ENCODE measurements at places on chromosomes 1 and 21. TPM values are rescaled to one million over a fixed set of nuclear protein-coding genes. Genes with fewer than 3 reads are reported as not detected.

BCL10 gene
- 27.3 TPM for total RNA-seq

C1orf116 gene
- not detected for total RNA-seq

DYNLT5 gene
- total RNA-seq, result not detected

PCP4 gene
- not detected for total RNA-seq

FGR gene
- total RNA-seq, result 0.68 TPM

MYBPH gene
- not detected for total RNA-seq

BPNT1 gene
- total RNA-seq, result 27.7 TPM

NTRK1 gene
- 7.2 TPM for total RNA-seq

AVPR1B gene
- not detected for total RNA-seq

LMOD1 gene
- total RNA-seq, result not detected

SHE gene
- total RNA-seq, result not detected

TBX15 gene
- not detected for total RNA-seq

NBPF4 gene
- total RNA-seq, result not detected

SYCP1 gene
- total RNA-seq, result not detected

KRTAP19-3 gene
- not detected for total RNA-seq

All from activated naive CD4-positive, alpha-beta T cell treated with anti-CD3 and anti-CD28 coated beads, Interleukin-2, amount 50 U/mL, for 72 hours (primary cell).